ENCODE measurements at places on chromosomes 12 and 14.
A peak's percentile ranks its signal among the peaks of the same experiment; 100 is the strongest.

DNA sequence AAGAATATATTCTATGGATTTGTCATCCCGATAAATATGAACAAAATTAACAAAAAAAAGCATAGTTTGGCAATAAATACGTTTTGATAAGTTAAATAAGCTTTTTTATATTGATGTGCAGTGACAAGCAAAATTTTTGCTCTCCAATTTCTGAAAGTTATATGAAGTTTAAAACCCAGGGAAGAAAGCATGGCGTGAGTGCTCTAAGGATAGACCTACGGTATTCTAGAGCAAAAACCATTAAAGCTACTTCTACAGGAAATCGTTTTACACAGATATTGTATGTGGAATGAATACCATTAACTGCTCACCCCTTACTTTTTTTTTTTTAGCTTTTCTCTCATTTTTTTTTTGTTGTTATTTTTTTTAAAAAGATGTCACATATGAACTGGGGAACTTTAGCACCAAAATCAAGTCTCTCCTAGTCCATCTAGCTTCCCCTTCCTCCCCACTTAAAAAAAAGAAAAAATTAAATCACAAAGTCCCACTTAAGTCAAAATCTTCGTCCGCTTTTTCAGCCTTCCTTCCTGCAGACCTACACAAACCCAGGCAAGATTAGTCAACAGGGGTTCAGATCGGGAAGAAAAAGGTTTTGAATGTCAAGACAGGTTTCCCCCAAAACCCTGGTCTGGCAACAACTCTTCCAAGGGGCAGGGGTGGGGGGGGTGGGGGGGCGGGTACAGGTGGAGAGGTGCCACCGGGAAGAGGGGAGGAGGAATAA, 4.4 kb downstream of the ZFP36L1 start:
- no peak for DNase-seq

- no peak for DNase-seq
These were observed 42.0 kb downstream of the GUCY2C start for GRCh38 chr12:14654416-14654815.

- DNase-seq, result peak; percentile 44
These were observed 597.1 kb downstream of the RPL10L start for GRCh38 chr14:46054526-46054925.

- DNase-seq, result no peak
These were observed 846.7 kb downstream of the TMEM121 start for GRCh38 chr14:106372870-106373652.

- no peak for DNase-seq
These were observed 167.2 kb upstream of the CNTN1 start for GRCh38 chr12:40525054-40525453.

All from GM04503 (cell line).